ENCODE measurements at places on chromosomes 1 and 21.

- no peak for DNase-seq
Measured at GRCh38 chr21:42734323-42734971, 81.0 kb downstream of the PDE9A start.

GRCh38 chr1:245330951-245331350 is 176.2 kb downstream of the KIF26B start:
- DNase-seq = no peak

- no peak for DNase-seq
Measured at GRCh38 chr1:37475380-37476086, 1.2 kb downstream of the ZC3H12A start.

- DNase-seq = no peak
Measured at GRCh38 chr1:1593834-1594601, 5.9 kb downstream of the FNDC10 start.

GRCh38 chr1:173433751-173434326 is 43.3 kb upstream of the PRDX6 start:
- no peak for DNase-seq

- no peak for DNase-seq
Measured at GRCh38 chr1:171521567-171521966, 36.2 kb downstream of the PRRC2C start.

GRCh38 chr1:161350671-161351070 is 17.0 kb downstream of the CFAP126 start:
- no peak for DNase-seq
